Spleen (tissue), 13 donors: ENCODE measurements at places on chromosomes 13 and 19. TPM values are rescaled to one million over a fixed set of nuclear protein-coding genes. Genes with fewer than 3 reads are reported as not detected.

DNA sequence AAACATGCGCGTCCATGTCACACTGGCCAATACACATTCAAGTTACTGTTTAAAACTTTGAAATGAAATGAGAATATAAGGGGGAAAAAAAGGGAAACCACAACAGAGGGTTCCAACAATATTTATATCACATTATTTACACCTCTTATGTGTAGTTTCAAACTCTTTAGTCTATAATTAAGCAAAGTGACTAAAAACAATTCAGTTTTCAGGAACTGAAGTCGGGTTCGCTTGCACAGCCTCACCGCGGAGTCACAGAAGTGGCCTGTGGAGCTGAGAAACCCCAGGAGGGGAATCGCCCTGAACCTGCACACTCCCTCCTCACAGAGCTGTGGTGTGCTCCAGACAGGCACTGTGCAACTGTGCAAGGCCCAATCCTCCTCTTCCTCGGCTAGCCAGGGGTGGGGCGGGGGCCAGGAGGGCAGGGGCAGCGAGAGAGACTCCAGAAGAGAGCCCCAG lies 75.9 kb downstream of the STK24 start:
- DNase-seq, result peak; percentile 73

DNA sequence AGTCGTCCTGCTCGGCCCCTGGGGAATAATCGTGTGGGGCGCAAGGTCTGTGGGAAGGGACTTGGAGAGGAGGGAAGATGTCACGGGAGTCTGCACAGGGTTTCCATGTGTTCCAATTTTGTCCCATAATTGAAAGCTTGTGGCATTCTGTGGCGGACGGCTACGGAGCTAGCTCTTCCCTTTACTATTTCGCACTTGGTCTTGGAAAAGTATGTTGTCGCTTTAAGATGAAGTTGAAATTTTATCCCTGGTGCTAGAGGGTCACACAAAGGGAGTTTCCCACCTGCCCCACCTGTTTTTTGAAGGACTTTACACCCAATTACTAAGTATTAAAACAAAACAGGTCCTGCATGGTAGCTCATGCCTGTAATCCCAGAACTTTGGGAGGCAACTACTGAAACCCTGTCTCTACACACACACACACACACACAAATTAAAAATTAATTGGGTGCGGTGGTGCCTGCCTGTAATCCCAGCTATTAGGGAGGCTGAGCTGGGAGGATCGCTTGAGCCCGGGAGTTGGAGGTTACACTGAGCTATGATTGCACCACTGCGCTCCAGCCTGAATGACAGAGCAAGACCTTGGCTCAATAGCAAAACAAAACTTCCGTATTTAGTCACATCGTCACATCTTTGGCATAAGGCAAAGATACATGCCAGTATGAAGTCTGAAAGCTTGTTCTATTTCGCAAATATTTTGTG lies 967 bp upstream of the TPT1 start:
- DNase-seq, result no peak

DNA sequence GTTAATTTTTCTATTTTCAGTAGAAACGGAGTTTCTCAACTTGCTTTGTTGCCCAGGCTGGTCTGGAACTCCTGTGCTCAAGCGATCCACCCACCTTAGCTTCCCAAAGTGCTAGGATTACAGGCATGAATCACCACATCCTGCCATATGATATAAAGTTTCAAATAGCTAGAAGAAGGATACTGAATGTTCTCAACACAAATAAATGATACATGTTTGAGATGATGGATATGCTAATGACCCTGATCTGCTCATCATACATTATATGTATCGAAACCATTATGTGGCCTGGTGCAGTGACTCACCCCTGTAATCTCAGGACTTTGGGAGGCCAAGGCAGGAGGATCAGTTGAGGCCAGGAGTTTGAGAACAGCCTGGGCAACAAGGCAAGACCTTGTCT lies 11.5 kb downstream of the CIB3 start:
- DNase-seq, result no peak

- no peak for DNase-seq
Observed at GRCh38 chr13:41582027-41582463, 124.7 kb downstream of the RGCC start.

DNA sequence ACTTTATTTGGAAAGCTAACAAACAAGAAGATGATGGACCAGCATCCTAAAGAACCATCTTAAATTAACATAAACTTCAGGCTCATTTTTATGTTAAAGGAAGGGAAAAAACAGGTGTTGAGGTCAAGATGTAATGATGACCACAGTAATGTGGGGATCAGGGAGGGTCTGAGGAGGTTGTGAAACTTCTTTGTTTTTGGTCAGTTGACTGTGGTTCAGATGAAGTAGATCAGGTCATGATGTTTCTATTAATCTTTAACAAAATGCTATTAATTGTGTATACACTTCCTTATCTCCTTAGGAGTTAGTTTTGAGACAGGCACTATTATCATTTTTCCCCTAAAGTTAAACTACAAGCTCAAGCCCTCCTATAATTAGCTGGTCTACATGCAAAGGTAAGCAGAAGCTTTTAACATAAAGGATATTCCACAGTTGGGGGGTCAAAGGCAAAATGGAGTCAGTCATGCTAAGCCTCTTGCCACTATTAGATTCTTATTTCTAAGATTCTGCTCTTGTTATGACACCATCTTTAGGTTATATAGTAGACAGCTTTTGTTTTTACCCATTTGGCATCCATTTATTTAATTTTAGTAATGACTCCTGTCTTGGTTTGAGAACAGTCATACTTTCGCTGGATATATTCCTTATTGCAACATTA lies 800.1 kb upstream of the PCDH9 start:
- no peak for DNase-seq

DNA sequence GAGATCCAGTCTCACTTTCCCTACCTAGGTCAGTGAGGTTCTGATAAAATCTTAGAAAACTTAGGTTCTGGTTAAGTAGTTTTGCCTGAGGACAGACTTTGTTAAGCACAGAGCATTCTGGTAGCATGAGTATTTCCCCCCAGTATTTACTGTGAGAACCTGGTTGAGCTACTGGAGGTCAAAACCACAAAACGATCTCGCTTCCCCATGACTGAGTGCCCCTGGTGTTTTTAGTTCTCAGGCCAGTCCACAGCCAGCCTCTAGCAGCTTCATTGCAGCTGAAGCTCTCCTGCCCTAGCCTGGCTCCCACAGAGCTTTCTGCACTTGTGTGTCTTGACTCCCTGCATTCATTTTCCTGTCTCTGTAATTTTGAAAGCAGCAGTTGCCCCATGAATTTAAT lies 1138.2 kb downstream of the UQCRFS1 start:
- DNase-seq, result no peak

GRCh38 chr13:98301721-98302120 lies 124.7 kb upstream of the RNF113B start:
- no peak for DNase-seq

DNA sequence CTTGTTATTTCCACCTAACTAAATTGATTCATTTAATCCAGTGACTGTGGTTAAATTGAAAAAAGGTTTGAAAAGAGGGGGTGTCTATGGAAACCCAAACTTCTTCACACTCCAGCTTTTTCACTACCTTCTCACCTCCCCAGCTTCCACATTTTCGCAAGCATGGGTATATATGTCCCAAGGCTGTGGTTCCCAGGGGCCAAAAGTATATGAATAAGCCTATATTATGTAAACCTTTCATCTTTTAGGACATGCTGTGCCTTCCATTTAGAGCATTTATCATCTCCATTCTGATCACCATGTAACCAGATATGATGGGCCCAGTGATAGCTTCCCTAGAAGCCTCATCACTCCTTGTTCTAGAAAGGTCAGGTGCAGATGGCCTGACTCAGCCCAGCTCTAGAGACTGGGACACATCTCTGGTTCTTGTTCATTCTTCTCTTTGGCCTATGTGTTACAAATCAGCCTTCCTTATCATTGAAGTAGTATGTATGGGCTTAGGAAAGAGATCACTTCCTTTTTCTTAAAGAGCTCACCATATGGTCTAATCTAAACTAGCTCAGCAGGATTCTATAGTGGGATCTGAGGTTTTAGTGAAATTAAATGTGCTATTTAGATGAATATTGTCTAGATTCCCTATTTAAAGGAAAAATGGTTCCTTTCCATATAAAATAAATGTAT lies 19.5 kb upstream of the ARL11 start:
- no peak for DNase-seq

RGCC gene
- polyA plus RNA-seq, result 5.1 TPM

DCT gene
- polyA plus RNA-seq, result 0.09 TPM

PRODH2 gene
- polyA plus RNA-seq, result 0.06 TPM

SCGB2B2 gene
- polyA plus RNA-seq, result 0.28 TPM
